NCI-H2029 (cell line): ENCODE measurements at places on chromosomes 5 and 9.

DNA sequence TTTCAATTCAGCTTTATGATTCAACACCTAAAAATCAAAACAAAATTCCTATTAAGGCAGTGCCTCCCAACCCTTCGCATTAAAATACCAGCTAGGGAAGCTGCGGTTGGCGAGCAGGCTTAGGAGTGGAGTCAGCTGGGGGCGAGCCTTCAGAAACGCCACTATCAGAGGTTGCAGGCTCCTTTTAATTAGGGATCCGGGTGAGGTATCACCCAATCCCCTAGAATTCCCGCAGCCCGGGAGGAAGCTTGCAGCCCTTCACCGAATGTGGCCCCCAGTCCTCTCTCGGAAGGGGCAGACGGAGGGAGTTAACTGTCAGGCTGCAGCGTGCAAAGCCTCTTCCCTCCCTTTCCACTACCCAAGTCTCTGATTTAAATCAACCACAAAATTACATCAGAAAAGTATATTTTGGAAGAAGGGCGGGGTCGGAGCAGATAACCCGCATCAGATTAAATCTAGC, 1.7 kb downstream of the STC2 start:
- no peak for DNase-seq

- DNase-seq = no peak
Measured at GRCh38 chr9:3177936-3178335, 334.0 kb upstream of the PUM3 start.

DNA sequence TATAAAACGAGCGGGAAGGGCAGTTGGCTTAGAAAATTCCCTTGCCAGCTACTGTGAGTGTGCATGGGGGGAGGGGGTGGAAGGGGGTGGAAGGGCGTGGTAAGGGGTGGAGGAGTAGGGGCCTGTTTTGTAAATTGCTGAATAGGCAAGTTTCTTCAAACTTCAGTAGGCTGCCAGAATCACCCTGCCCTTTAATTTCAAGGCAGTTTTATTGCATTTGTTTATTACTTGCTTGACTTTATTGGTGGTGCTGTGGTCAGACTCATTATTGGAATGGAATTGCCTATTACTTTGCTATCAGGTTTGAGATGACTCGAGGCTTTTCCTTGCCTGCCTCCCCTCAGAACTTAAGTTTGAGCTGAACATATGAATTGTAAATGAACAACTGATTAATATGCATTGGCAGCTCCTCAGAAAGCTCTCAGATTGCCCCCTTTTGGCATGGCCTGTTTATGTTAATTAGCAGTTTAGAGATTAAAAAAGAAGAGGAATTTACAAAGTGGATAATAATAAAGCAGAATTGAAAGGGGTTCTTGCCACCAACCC, 76.0 kb downstream of the SEMA6A start:
- no peak for DNase-seq

DNA sequence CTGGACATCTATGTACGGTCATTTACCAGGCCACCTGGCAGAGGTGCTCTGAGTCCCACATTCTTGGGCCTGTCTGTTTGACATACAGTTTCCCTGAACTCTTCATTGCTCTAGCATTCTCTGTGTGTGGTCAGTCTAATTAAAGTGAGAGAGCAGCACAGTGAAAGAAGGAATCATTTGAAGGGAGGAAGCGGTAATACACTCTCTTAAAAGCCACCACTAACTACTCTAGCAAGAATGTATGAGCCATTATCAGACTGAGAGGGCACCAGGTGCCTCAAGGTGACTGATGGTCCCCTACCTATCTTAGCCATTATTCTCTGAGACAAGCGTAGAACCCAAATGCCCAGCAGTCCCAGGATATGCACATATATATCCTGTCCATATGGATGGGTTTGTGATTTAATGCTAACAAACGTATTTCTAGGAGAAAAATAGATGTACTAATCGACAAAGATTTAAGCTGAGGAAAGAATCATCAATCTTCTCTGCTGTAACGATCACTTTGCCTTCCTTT, 527.2 kb downstream of the PRELID2 start:
- no peak for DNase-seq

- no peak for DNase-seq
Measured at GRCh38 chr9:99873943-99874584, 32.4 kb upstream of the STX17 start.

DNA sequence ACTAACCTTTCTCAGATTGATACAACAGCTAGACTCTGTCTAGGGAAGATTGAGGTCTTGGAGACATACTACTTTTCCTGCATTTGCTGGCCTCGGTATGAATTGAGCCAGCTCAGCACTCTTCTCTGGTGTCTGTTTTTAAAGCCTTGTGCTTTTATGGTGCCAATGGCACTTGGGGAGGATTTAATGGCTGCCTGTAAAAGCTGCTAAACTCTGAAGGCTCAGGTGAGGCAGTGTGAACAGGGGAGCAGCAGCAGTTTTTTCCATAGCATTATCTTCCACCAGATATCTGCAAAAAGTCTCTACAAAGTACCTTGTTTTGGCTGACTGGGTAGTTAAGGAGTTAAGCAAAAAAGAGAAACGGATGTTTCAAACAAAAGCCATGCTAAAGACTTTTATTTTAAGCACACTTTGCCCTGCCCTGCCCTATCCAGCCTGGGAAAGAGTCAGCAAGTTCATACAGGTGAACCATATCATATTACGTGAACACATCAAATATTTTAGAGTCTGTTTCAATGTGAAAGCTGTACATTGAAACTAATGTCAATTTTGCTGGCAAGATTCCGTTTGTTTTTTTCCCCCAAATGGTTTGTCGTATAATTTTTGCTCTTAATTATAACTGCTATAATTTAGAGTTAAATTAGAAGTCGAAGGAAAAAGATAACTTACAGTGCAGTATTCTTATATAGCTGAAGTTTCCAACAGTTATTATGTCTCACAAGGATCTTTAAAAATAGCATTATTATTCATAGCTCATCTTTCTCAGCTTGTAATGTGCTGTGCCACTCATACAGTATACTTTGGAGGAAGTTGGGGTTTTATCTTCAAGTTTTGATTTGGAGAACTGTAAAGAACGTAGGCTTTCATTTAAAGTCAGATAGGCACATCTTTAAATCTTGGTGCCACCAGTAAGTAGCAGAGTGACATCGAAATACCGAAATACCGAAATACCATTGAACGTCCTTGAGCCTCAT, 424.1 kb upstream of the CD180 start:
- no peak for DNase-seq

DNA sequence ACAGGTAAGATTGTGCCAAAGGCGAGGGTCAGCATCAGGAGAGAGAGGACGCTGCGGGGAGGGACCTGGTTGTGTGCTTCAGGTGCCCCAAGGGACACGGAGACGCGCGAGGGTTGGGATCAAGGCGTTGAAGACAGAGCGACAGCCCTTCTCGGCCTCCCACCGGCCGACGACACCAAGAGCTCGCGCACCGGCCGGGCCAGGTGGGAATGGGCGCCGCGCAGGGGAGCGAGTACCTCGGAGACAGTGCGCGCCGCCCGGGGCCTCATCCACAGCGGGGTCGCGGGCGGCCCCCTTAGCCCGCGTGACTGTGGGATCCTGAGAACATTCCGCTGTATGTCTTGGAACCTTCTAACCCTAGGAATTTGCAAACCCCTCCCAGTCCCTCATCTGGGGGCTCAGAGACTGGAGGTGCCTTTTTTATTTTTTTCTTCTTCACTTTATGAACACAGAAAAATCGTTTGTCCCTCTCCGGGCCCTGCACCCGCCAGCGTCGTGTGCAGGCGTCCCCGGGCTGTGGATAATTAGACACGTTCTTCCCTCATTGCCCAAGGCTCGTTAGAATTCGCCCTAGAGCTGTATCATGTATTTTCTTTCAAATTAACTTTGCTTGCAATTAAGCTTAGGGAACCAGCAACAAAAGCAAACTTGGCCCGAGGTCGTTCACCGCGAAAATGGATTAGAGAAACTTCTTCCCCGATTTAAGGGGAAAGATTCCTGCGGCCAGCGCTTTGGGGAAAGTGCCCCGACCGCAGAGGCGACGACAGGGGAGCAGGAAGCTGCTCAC, 4.8 kb downstream of the FOXE1 start:
- DNase-seq = no peak

DNA sequence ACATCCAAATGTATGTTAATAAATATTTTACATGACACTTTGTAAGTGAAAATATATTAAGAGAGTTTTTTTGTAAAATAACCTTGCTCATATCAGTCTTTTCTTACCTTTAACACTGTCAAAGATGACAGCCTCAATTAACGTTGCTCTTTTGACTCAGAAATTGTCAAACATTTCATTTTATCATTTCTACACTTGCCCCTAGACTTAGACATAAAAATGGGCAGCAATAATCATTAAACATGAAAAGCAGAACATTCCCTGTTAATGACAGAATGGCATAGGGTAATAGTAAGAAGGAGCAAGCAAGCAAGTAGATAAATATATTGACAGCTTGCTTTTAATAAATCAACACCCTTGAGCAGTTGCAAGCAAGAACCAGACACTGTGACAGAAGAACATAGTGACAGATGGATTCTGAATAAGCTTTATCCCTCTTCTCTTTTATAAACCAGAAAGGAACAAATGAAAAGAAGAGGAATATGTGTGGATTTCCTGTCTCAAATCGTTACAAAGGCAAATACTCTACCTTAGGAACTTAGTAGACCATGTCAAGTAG, 796.0 kb upstream of the CHD1 start:
- DNase-seq = peak; percentile 41

DNA sequence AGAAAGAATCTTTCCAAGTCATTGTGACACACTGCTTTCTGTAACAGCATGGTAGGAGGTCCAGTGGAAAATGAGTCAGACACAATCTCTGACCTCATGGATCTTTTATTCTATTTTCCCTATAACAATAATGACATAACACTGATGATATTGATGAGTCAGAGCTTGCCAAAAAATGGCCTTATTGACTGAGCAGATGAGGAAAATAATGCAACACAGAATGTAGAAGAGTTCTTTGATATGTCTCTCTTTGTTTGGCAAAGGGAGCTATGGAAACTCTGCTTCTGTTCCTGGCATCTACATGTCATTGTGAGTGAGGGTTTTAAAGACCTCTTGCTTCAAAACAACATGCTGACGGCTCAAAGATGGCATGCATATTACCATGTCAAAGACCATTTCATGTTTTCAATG, 443.1 kb upstream of the ZNF608 start:
- no peak for DNase-seq

DNA sequence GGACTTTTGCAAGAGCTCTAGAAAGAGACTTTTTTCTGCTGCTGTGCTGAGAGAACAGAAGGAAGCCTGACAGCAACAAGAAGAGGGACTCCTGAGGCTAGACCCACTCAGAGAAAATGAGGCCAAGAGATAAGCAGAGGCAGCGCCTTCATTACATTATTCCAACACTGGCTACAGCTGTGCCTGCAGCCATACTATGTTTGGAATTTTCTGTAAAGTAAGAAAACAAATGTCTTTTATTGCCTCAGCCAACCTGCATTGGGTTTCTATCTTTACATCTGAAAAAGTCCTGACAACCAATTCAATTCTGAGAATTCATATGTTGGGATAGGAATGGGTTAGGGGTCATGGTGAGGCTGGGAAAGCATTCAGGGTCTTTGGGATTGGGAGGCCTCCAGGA, 33.7 kb downstream of the FAT2 start:
- DNase-seq = no peak

DNA sequence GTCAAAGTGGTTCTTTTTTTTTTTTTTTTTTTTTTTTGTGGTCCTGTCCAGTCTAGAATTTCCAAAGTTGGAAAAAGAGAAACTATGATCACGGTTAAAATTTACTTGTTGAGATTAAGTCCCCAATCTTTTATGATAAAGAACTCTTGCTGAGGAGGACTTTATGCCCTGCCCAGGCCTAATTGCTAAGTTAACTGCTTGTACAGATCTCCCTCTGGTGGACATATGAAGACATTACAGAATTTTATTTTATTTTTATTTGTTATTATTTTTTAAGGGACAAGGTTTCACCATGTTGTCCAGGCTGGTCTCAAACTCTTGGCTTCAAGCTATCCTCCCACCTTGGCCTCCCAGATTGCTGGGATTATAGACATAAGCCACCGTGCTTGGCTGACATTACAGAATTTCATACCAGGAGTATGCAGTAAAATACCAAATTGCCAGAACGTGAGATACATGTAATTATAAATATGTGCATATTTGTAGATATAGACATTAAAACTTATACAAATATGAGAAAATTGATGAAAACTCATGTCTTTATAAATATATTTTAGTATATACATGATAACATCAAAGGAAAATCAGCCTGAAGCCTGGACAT, 91.2 kb downstream of the RFK start:
- DNase-seq = peak; percentile 42

DNA sequence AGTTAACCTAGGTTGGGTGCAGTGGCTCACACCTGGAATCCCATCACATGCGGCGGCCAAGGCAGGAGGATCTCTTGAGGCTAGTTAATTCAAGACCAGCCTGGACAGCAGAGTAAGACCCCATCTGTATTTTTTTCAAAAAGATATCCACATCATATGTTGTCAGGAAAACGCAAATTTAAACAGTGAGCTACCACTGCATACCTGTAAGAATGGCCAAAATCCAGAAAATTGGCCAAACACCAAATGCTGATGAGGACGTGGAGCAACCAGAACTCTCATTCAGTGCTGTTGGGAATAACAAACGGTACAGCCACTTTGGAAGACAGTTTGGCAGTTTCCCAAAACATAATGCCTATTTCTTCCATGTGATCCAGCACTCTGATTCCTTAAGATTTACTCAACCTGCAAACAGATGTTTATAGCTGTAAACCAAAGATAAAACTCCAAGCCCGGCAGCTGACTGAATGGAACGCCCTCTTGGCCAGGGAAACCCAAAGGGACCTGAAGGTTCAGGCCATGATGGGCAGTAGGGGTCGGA, 12.4 kb downstream of the CEL start:
- DNase-seq = no peak

- DNase-seq = no peak
Measured at GRCh38 chr5:171599957-171600612, 180.6 kb downstream of the FGF18 start.

DNA sequence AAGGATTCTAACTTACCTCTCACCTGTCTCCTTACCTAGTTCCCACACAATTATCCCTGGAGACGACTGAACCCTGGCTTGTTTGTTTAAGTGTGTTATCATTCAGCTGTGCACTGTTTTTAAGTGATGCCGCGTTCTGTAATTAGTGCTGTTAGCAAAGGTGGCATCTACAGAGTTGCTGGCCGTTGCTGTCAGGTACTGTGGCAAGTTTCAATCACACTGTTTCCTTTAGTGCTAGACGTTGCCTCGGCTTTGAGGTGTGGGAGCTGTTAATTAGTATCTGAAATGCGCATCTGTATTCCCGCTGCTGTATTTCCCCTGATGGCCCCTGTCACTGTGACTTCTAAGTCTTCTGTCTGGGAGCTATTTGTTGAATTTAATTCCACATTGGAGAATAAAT, 193.8 kb upstream of the GAS1 start:
- DNase-seq = no peak

- DNase-seq = no peak
Measured at GRCh38 chr9:33809506-33809905, 7.5 kb upstream of the UBE2R2 start.
